WTC11 (cell line): ENCODE measurements at places on chromosomes 6 and 20. TPM values are rescaled to one million over a fixed set of nuclear protein-coding genes. Genes with fewer than 3 reads are reported as not detected.

DNA sequence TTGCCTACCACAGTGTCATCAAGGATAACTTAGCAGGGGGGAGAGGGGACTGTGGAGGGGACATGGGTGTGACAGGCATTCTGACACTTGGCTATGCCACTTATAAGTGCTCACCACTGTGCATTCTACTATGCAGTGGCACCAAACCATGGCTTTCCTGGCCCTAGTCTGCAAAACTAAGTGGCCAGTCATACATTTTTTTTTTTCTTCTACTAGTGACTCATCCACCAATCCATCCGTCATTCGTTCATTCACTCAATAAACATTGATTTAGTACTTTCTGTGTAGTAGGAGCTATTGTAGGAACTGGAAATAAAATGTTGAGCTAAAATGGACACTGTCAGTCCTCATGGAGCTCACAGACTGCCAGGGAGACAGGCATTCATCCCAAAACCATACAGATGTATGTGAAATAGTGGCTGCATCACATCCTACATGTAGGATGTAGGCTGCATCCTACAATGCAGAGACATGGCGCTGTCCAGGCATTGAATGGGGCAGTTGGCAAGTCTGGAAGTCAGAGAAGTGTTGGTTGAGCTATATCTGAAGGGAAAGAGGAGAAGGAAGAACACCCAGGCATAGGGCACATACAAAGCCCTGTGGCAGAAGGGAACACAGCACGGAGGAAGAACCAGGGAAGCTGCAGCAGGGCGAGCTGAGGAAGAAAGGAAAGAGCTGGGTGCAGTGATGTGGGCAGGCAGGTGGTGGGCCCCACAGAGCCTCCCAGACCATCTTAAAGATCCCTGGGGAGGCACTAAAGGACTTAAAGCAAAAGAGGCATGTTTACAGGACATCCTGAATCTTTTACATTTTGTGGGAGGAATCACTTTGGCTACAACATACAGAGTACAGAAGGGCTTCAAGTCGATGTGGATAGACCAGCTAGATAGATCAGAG is 224.4 kb downstream of the UST start:
- no peak for DNase-seq
- peaks cover 17% of the 10 kb centered on the region for H3K36me3 ChIP-seq
- no peak overlapping the region for H3K4me3 ChIP-seq
- H3K27ac ChIP-seq, result peak overlapping the region; percentile 88

SOBP gene
- total RNA-seq, result 6.6 to 10.1 TPM (median 7.6 TPM) in 3 replicates

GRCh38 chr6:146948790-146949342 is 255.4 kb upstream of the STXBP5 start:
- DNase-seq, result no peak
- H3K36me3 ChIP-seq, result peaks cover 6% of the 10 kb centered on the region
- no peaks in the 10 kb centered on the region for H3K27me3 ChIP-seq

DNA sequence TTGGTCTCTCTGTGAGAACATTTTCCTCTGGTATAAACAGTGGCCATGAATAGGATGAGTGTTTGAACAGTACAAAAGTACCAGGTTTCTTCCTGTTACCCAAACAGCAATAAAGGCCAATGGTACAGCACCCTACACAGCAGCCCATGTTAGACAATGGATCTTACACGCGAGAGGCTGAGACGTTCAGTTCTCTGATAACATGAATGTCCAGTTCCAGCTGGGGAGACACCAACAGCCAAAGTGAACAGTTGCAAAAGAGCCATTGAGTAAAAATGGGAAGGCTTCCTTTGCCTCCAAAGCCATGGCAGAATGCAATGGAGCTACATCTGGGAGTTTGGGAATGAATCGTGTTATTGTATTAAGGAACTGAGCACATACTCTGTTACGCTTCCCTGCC is 246.8 kb upstream of the SGK1 start:
- no peaks in the 10 kb centered on the region for H3K27me3 ChIP-seq
- DNase-seq, result no peak
- H3K4me3 ChIP-seq, result no peak overlapping the region

DNA sequence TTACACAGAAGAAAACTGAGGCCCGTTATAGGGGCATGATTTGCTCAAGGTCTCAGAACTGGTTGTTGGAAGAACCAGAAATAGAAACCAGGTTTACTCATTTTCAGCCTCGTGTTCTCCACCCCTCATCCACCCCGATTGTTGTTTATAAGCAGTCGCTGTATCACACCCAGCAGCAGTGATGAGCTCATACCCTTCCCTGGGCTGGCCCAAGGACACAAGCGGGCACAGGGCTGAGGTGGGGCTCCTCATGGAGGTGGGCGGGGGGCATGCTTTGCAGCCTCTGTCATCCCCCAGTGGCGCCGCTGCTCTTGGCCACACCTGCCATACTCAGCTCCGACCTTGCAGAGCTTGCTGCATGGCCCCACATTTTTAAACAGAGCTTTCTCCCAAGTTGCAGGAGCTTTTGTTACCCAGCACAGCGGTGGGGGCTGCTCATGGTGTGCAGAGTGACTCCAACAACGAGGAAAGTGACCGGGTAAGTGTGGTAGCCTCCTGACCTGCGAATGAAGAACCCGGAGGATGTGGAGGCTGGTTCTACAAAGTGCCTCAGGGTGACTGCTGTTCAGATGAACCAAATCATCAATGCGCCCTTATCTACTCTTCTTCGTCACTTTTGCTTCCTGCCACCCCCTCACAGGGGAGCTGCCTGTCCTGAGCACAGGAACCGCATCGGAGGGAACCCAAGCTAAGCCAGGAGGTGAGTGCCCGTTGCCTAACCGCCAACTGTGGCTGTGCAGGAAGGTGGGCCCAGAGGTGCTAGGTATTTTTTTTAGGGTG is 43.6 kb upstream of the NKX2-2 start:
- no peak overlapping the region for H3K4me3 ChIP-seq
- no peak overlapping the region for H3K27ac ChIP-seq
- no peaks in the 10 kb centered on the region for H3K36me3 ChIP-seq
- no peak for DNase-seq

GRCh38 chr20:29079769-29080690 is 2177.4 kb upstream of the DEFB115 start:
- peaks cover 65% of the 10 kb centered on the region for H3K36me3 ChIP-seq
- H3K4me3 ChIP-seq, result no peak overlapping the region
- DNase-seq, result no peak
- peaks cover 24% of the 10 kb centered on the region for H3K27me3 ChIP-seq
- no peaks in the 10 kb centered on the region for H3K4me1 ChIP-seq
- no peak overlapping the region for H3K27ac ChIP-seq

DNA sequence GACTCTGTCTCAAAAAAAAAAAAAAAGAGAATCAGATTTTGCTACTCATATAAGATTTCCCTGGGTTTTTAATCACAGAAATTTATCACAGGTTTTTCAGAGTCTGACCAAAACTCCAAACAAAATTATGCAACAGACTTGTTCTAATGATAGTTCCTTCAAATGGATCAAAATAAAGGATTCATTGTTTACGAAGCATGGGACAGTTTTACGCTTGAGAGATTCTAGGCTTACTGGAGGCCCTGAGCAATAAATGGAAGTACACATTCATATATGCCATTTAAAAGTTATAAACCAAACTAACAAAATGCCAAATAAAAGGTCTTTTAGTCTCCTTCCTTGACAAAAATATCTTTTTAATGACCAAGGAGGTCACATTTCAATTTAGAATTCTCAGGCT is 245.1 kb upstream of the KCNQ5 start:
- no peaks in the 10 kb centered on the region for H3K36me3 ChIP-seq
- peaks cover 9% of the 10 kb centered on the region for H3K4me1 ChIP-seq
- no peaks in the 10 kb centered on the region for H3K27me3 ChIP-seq
- no peak overlapping the region for H3K27ac ChIP-seq

EYA2 gene
- total RNA-seq, result 0.64 to 1.5 TPM (median 0.76 TPM) in 3 replicates

METTL24 gene
- 0.21 to 0.44 TPM (median 0.31 TPM) in 3 replicates for total RNA-seq

GRCh38 chr20:39452583-39453340 is 490.6 kb downstream of the DHX35 start:
- H3K4me3 ChIP-seq, result no peak overlapping the region
- peaks cover 16% of the 10 kb centered on the region for H3K4me1 ChIP-seq
- no peaks in the 10 kb centered on the region; the same call in 1 of the 2 replicates for H3K27me3 ChIP-seq
- H3K27ac ChIP-seq, result no peak overlapping the region
- H3K36me3 ChIP-seq, result no peaks in the 10 kb centered on the region

DNA sequence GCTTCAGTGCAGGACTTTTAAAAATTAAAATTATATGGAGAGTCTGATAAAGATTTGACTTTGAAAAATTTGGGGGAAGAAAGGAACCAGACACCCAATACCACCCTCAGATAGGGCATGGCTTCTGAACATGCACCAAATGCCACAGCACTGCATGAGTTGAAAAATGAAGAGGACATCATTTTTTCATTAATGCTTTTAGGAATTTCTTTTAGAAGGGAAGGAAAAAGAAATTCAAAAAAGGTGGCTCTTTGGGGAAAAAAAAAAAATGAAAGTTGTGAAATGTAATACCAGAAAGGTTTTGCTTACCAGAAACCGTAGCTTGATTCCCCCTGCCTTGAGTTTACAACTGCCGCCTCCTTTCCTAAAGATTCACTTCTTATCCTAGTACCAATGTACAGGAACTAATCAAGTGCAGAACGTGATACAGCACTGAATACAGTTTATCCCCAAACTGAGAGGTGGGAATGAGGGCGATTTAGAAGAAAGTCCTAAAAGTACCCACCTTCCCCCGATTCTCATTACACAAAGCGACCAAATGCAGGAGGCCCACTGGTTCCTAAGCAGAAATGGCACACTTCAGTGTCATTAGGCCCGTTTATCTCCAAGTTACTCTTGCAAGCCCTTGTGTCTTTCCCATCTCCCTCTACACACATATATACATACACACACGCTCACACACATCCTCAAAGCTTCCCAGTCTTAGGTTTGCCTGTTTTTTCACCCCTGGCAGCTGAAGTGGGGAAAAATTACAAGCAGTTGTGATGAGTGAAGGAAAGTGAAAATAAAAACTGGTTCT is 2.8 kb downstream of the PPP1R10 start:
- no peaks in the 10 kb centered on the region; the same call in 1 of the 2 replicates for H3K27me3 ChIP-seq
- H3K36me3 ChIP-seq, result peaks cover 55% of the 10 kb centered on the region
- H3K4me3 ChIP-seq, result peak overlapping the region; percentile 96
- H3K4me1 ChIP-seq, result peaks cover 42% of the 10 kb centered on the region

DNA sequence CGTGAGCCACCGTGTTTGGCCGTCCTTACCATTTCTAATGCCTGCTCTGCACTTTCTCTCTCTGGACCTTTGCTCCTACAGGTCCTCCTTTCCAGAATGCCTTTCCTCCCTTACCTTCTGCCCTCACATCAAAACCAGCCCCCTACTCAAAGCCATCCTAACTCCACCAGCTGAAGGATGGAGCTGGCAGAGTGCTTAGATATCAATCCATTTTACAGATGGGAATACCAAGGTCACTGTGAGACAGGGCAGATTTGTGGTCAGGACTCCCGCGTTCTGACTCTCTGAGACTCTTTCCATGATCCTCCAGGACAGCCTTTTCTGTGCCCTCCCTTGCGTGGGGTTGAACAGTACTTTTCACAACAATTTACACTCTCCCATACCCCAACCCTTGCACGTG is 41.7 kb upstream of the SCRT2 start:
- H3K4me3 ChIP-seq, result no peak overlapping the region
- H3K4me1 ChIP-seq, result peaks cover 10% of the 10 kb centered on the region
- H3K27me3 ChIP-seq, result peaks cover 14% of the 10 kb centered on the region; the same call in 1 of the 2 replicates
- peaks cover 3% of the 10 kb centered on the region; the same call in 1 of the 2 replicates for H3K36me3 ChIP-seq
